ENCODE measurements at places on chromosomes 11 and 22.
A peak's percentile ranks its signal among the peaks of the same experiment; 100 is the strongest.

GRCh38 chr11:25733777-25734176 is 598.2 kb upstream of the ANO3 start:
- H3K4me1 ChIP-seq: no peaks in the 10 kb centered on the region
- no peak overlapping the region for H3K27ac ChIP-seq
- H3K27me3 ChIP-seq: no peaks in the 10 kb centered on the region

DNA sequence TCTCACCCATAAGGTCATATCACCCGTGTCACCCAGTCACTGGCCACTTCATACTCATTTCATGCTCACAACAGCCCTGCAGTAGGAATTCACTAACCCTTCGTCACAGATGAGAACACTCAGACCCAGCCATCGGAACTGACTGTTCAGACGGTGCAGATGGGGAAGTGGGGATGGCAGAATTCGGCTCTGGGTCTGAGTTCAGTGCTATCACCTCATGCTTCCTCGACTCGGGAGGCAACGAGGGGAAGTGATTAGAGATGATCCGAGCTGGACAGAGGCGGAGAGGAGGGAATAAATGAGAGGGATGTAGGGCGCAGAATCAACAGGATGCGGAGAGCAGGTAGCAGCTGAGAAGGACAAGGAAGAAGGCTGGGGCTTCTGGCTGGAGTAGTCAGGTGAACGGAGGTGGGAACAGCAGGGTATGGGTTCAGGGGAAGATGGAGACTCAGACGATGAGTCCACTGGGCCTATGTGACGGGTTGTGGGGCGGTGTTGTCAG is 4.7 kb downstream of the B3GNT6 start:
- H3K4me3 ChIP-seq: no peak overlapping the region
- H3K36me3 ChIP-seq: no peaks in the 10 kb centered on the region
- DNase-seq: no peak
- no peaks in the 10 kb centered on the region for H3K4me1 ChIP-seq
- peaks cover 3% of the 10 kb centered on the region for H3K27me3 ChIP-seq

DNA sequence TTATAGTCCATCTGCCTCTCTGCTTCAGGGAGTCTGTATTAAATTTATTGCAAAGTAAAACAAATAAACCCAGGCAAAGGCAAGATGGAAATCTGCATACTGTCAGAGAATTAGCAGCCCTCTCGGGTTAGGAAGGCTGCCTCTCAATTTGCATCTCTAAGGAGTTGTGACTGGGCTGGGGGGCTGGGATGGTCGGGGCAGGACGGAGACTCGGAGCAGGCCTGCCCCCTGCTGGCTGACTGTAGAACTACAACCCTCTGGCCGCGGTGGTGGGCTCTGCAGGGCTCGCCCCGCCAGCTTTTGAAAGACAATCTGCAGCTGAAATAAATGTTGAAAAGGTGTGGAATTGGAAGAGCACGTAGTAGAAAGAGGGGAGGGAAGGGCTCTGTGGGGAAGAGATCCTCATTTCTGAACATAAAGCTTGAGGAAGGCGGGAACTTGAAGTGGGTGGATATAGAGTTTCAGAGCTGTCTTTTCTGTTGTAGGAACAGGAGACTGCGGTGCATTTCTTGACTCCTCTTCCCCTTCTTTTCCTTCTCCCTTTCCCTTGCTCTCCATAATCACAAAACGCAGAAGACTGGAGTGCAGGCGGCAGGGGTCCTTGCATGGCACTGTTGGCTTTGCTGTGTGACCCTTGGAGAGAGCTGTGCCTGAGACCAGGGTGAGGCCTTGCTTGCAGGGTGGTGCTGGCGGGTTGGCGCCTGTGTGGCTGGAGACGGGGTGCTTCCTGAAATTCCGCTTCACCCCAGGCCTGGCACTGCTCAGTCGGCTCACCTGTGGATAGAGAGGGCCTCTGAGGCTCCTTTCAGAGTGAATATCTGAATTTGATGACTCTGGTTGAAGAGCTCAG is 22.6 kb upstream of the PKNOX2 start:
- no peaks in the 10 kb centered on the region for H3K4me1 ChIP-seq
- DNase-seq: peak; percentile 42
- H3K27me3 ChIP-seq: peaks cover 20% of the 10 kb centered on the region
- H3K27ac ChIP-seq: no peak overlapping the region
- no peak overlapping the region for H3K4me3 ChIP-seq
- H3K36me3 ChIP-seq: no peaks in the 10 kb centered on the region

DNA sequence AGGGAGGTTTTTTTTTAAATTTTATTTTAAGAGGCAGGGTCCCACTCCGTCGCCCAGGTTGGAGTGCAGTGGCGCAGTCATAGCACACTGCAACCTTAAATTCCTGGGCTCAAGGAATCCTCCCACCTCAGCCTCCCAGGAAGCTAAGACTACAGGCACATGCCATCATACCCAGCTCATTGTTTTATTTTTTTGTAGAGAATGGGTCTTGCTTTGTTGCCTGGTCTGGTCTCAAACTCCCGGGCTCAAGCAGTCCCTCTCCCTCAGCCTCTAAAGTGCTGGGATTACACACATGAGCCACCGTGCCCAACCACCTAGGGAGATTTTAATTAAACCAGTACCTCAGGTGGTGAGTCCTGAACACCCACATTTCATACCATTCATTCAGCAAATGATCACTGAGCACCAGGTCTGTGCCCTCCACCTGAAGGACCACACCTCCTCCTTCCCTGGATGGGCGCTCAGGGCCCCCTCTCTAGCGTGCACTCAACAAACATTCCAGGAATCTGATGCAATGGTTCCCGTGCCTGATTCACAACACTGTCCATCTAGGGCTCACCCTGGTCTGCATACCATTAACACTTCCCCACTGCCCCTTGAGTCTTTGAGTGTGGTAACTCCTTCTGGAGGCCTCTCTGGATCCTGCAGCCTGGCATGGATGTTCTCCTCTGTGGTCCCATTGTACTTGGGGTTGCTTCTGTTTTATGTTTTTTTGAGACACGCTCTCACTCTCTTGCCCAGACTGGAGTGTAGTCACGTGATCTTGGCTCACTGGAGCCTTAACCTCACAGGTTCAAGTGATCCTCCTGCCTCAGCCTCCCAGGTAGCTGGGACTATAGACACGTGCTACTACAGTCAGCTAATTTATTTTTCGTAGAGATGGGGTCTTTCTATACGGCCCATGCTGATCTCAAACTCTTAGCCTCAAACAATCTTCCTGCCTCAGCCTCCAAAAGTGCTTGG is 9.6 kb upstream of the MYH9 start:
- H3K27me3 ChIP-seq: no peaks in the 10 kb centered on the region
- H3K36me3 ChIP-seq: no peaks in the 10 kb centered on the region
- DNase-seq: no peak
- no peak overlapping the region for H3K27ac ChIP-seq

DNA sequence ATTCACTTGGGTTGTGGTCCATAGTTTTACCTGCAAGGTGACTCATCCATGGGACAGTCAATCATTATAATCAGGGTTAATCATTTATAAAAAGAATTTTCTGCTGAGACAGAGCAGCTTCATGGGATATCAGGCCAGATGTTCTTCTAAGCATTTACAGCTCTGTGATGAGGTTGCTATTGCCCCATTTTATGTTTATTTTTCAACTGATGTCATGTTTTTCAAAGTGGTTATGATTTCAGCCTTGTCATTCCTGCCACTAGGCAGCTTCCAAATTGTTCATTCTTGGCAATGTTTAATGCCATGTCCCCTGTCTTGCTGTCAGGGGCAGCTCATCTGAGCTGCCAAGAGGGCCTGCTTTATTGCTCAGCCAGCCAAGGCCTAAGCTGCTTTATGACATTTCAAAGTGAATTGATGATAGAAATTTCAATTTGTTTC is 35.9 kb upstream of the ZBED5 start:
- no peaks in the 10 kb centered on the region for H3K27me3 ChIP-seq
- H3K36me3 ChIP-seq: no peaks in the 10 kb centered on the region
- no peak for DNase-seq
- H3K27ac ChIP-seq: no peak overlapping the region
- H3K4me1 ChIP-seq: no peaks in the 10 kb centered on the region

DNA sequence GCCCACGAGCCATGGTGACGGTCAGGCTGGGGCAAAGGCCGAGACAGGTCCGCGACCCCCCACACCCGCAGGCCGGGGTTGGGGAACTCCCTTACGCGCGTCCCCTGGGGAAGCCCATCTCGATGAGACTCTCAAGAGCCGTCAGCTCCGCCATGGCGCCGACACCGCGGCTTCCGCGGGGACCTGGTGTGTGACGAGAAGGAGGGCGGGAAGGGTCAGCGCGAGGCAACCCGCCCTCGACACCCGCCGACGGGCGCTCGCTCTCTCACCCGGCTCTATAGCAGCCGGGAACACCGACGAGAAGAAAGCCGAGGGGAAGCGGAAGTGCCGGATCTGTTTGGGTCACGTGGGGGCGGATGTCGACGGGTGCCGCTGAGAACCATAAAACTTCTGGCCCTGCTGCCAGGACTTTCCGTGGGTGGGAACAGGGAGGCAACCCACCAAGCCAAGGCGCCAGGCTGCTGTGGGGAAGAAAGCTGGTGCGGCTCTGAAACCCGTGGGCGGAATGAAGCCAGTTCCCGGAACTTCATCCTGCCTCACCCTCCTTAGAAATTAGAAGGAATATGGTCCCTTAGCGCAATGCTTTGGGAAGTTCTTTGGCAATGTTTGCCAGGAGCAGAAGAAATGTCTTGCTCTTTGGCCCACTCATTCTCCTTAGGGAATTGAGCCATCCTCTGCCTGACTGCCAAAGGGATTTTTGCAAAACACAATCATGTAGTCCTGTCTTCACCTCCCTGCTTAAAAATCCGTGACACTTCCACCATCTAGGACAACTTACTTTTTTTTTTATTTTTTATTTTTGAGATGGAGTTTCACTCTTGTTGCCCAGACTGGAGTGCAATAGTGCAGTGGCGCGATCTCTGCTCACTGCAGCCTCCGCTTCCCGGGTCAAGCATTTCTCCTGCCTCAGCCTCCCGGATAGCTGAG is at the start of gene UBXN1:
Gene UBXN1, minus strand, starts transcription at position 304 of the 927 bp plus-strand sequence. Its CDS starts 150 bp downstream, at position 154.
- peak; percentile 86 for DNase-seq
- H3K27me3 ChIP-seq: no peaks in the 10 kb centered on the region
- peaks cover 9% of the 10 kb centered on the region for H3K36me3 ChIP-seq
- peak within 1 kb of the TSS; percentile 86 for H3K27ac ChIP-seq
- H3K4me3 ChIP-seq: peak within 1 kb of the TSS; percentile 97

- no peak overlapping the region for H3K4me3 ChIP-seq
- no peaks in the 10 kb centered on the region for H3K27me3 ChIP-seq
- H3K4me1 ChIP-seq: peaks cover 13% of the 10 kb centered on the region
- no peak for DNase-seq
- H3K27ac ChIP-seq: no peak overlapping the region
Observed at GRCh38 chr11:96145163-96145585, 197.8 kb downstream of the MAML2 start.

DNA sequence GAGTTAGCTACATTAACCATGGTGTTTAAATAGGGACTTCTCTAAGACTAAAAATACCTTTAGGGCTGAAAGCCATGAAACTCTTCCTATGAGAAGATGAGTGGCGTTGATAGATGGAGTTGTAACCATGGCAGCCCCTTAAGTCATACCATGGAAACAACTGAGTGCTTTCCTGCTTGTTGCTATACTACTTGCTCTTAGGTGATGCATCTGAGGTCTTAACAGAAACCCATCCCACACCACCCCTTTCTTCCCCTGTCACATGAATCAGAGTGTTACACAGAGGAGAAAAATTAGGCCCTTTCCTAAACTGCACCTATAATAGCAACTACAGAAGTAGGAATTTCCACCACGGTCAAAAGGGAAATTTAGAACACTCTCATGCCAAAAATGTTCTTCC is 64.3 kb upstream of the ZC3H12C start:
- no peak for DNase-seq
- no peaks in the 10 kb centered on the region for H3K4me1 ChIP-seq
- H3K27ac ChIP-seq: no peak overlapping the region
- H3K4me3 ChIP-seq: no peak overlapping the region

- no peaks in the 10 kb centered on the region for H3K36me3 ChIP-seq
- DNase-seq: no peak
- no peak overlapping the region for H3K27ac ChIP-seq
- H3K4me3 ChIP-seq: no peak overlapping the region
- no peaks in the 10 kb centered on the region for H3K4me1 ChIP-seq
Observed at GRCh38 chr11:122772945-122773344, 65.4 kb upstream of the CRTAM start.

GRCh38 chr11:34665077-34665835 is 44.4 kb downstream of the EHF start:
- no peaks in the 10 kb centered on the region for H3K36me3 ChIP-seq
- H3K4me1 ChIP-seq: no peaks in the 10 kb centered on the region
- H3K27ac ChIP-seq: no peak overlapping the region
- no peak overlapping the region for H3K4me3 ChIP-seq
- no peak for DNase-seq

DNA sequence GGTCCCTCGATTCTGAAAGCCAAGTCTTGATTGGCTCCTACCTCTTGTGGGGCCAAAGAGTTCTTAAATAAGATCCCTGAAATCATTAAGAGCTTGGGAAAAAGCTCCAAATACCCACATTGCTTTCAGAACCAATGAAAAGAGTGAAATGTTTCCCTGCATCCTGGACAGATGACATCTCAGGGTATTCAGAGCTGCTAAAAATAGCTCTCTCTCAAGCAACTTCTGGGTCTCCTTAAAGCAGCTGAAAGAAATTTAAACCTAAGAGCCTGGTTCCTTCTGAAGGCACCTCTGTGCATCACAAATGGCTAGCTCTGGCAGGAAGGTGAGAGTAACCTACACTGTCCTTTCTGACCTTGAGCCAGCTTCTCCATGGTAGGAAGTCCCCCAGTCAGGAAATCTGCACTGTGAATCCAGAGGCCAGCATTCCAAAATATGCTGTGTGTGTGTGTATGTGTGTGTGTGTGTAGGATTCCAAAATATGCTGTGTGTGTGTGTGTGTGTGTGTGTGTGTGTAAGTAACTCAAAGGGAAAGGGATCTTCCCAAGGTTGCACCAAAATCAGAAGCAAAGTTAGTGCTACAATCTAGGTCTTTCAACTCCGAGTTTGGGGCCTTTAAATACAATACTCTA is 50.1 kb downstream of the RELT start:
- no peak overlapping the region for H3K27ac ChIP-seq
- no peaks in the 10 kb centered on the region for H3K36me3 ChIP-seq
- DNase-seq: no peak

DNA sequence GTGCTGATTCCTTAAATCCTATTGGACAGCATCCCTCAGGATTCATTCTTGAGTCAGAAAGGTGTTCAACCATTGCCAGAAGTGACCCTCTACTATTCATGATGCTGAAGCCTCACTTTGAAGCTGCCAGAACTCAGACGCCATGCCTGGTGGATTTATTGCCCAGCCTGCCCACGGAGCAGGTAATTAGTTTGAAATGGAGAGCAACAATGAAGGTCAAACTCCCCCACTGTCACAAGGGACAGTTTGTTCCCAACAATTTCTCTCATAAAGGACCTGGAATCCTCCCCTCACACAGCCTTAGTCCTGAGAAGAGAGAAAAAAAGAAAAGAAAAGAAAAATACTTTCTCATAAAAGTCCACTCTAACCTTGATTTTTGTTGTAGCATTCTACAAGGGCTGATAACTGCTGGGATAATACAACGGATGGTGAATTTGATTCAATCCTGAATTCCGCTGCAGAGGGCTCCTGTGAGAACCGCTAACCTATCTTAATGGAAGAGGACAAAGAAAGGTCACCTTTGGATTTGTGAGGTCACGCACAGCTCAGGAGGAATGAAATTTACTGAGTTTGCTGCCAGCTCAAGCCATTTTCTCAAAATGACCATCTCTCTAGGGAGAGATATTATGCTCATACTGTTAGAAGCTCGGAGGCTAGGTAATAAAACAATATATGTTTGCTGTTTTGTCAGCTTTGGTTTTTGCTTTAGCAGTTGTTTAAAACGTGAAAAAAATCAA is 161.6 kb upstream of the SYN3 start:
- H3K27me3 ChIP-seq: no peaks in the 10 kb centered on the region
- no peak overlapping the region for H3K27ac ChIP-seq
- DNase-seq: no peak
- H3K4me3 ChIP-seq: no peak overlapping the region
- H3K4me1 ChIP-seq: no peaks in the 10 kb centered on the region
- H3K36me3 ChIP-seq: no peaks in the 10 kb centered on the region
